Tracheal epithelial cell (primary cell): ENCODE measurements at places on chromosomes 7 and 10. TPM values are rescaled to one million over a fixed set of nuclear protein-coding genes. Genes with fewer than 3 reads are reported as not detected.

ELFN1 gene
- total RNA-seq: not detected in 2 replicates

LRRC17 gene
- 0.72 and 1.9 TPM in 2 replicates for total RNA-seq

ANXA8L1 gene
- 183 and 261 TPM in 2 replicates for total RNA-seq

ALDH18A1 gene
- total RNA-seq: 53.5 and 108 TPM in 2 replicates

ZNF365 gene
- 0.85 and 3.4 TPM in 2 replicates for total RNA-seq

EBF3 gene
- total RNA-seq: not detected in 2 replicates

PNLIPRP3 gene
- 13.0 and 68.0 TPM in 2 replicates for total RNA-seq

TLL2 gene
- total RNA-seq: 0.85 and 5.3 TPM in 2 replicates

SPDYE5 gene
- total RNA-seq: not detected in 2 replicates

OR13A1 gene
- under 0.01 TPM in 1 of 2 replicates, not detected in the other for total RNA-seq

GLI3 gene
- 2.2 and 2.3 TPM in 2 replicates for total RNA-seq

CHN2 gene
- not detected in 2 replicates for total RNA-seq

EGFR gene
- 216 and 281 TPM in 2 replicates for total RNA-seq

CHAT gene
- total RNA-seq: not detected in 2 replicates

HYAL4 gene
- total RNA-seq: under 0.01 TPM in 1 of 2 replicates, not detected in the other

SAMD9 gene
- 7.9 and 9.9 TPM in 2 replicates for total RNA-seq

NUPR2 gene
- total RNA-seq: not detected in 2 replicates

DGKI gene
- 4.1 TPM in 1 of 2 replicates, not detected in the other for total RNA-seq

SPRN gene
- total RNA-seq: under 0.01 TPM in 1 of 2 replicates, not detected in the other

SPDYE9 gene
- not detected in 2 replicates for total RNA-seq

NKX1-2 gene
- 1.5 and 2.2 TPM in 2 replicates for total RNA-seq

ITIH2 gene
- total RNA-seq: not detected in 2 replicates

ITPRID1 gene
- not detected in 2 replicates for total RNA-seq

SHTN1 gene
- total RNA-seq: 2.3 and 4.3 TPM in 2 replicates

FAM237B gene
- total RNA-seq: not detected in 2 replicates

CYP2C8 gene
- 0.21 TPM in 1 of 2 replicates, not detected in the other for total RNA-seq

ST7 gene
- total RNA-seq: 9.4 and 15.8 TPM in 2 replicates

ANKIB1 gene
- 37.7 and 53.7 TPM in 2 replicates for total RNA-seq
